ENCODE measurements at places on chromosomes 13 and 19.

DNA sequence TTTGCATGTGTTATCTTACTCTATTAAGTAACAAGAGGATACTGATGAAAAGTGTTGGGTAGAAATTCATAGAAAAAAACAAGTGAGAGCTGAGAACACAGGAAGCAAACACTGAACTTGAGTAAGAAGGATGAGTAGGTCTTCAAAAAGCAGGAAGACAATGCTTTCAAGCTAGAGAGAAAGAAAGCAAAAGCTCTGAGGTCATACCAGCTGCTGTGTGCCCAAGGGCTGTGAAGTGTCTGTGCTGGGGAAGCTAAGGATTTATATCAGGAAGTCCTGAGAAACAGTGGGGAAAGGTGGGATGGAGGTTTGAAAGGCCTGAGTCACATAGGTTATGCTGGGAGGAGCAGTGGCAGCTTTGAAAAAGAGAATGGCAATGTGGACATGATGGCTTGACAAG lies 145.5 kb upstream of the MAB21L1 start:
- peak; percentile 72 for DNase-seq

- DNase-seq, result no peak
Observed at GRCh38 chr13:59346999-59347723, 816.6 kb downstream of the DIAPH3 start.

- DNase-seq, result peak; percentile 6
Observed at GRCh38 chr13:21913010-21913409, 242.1 kb downstream of the FGF9 start.

DNA sequence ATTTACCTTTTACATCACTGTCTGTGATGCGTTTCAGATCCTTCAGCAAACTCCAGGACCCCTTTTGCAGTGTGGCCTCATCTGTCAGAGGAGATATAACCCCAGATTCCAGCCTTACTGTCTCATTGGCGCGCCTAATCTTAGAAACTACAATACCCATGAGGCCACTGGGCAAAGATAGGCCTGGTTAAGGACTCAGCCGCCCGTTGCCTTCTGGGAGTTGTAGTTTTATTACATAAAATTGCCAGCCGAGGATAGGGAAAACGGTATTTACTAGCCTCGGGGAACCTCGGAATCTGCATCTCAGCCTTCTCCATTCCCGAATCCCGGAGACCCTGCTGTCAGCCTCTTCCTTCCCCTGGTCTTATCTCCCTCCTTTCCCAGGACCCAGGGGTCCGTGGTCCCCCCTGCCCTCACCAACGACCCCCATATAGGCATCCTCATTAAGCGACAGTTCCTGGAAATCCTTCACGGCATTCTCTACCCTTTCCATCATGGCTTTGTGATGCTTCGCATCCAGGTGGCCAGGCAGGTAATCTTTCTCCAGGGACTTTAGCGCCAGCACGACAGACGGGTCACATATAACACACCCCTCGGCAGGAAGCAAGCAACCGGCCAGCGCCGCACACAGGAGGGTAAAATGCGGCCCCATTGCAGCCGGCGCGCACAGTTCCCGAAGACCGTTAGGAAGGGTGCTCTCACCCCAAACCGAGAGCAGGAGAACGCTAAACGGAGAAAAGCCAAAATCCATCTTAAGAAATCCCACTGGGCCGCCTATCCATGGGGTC lies 1.3 kb downstream of the IZUMO1 start:
- peak; percentile 90 for DNase-seq

DNA sequence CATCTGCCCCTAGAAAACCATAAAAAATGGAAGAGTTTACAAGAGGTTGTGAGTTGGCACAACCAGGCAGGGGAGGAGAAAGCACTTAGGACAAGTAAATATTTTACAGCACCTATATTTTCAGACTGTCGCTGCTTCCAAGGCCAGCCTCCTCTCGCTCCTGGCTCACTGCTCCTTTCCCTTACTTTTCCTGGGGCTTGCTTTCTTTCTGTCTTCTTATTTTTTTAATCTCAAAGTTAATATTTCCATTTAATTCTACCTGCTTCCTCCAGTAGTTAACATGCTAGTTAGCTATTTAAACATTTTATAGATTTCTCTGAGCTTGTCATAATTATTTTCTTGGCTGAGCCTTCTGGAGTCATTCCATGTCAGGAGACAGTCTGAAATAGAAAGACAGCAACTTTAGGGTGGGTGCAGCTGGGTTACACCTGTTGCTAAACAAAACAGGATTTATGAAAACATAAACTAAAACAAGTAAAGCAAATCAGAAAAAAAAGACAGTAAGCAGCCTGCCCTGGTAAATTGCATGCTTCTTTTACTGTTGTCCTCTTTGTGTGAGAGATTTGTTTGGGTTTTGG lies 330.1 kb downstream of the DLEU7 start:
- DNase-seq, result no peak

DNA sequence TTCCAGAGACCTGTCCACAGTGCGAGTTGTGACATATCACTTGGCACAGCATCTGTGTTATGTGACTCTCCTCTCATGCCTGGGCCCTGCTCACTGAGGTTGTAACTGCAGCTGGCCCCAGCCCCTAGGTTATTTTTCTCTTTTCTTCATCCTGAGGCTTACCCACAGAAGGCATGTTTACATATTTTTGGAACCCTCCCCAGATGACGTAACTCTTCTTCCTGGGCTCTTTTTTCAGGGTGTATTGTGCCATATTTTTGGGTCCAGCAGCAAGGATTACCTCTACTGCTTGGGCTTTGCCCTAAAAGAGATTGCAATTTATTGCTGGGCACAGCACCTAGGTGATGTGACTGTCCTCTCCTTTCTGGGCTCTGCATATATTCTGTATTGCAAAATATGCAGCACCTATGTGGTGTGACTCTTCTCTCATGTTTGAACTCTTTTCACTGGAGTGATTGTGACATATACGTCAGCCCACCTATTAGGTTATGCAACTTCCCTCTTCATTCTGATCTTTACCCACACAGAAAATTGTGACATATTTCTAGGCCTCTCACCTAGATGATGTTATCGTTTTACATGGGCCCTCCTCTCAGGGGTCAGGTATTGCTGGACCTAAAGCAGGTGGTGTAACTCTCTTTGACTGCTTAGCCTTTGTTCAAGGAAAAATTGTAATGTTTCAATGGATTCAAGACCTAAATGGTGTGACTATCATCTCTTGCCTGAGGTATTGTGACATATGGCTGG lies 64.5 kb upstream of the ZNF724 start:
- no peak for DNase-seq

DNA sequence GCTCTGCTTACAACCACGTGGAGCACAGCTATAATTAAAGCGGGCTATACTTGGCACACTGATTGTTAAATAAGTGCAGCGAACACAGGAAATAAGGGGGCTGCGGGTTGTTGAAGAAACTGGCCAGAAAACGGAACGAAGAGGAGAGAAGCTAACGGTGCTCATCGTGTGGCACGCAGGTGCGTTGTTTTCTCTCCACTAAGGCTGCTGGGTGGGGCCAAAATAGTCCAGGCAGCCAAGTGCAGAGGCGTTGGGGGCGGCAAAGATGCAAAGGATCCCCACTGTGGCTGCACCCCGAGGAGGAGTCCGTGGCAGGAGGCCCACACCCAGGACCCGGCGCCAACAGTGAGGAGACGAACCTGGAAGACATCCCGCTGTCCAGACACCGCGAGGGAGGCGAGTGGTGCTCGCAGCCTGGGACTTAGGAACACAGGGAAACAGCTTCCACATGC lies 8.1 kb upstream of the ARL11 start:
- peak; percentile 22 for DNase-seq

GRCh38 chr13:107144432-107144831 lies 576.5 kb upstream of the ARGLU1 start:
- peak; percentile 22 for DNase-seq

DNA sequence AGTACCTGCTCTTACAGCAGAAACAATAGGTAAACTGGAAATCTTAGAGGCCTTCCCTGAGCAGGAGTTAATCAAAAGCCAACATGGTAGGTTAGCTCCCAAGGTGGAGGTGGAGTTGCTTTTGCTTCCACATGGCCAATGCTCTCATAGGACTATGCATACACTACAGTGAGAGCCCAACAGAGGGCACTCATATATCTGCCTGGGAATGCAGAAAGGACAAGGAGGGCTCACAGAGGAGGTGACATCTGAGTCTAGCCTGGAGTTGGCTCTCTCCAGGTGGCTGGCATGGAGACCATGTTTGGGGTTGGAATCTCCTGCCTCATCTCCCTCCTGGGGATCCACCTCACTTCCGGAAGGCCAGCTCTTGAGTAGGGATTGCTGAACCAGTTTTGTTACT lies 34.6 kb downstream of the ATP8A2 start:
- no peak for DNase-seq

DNA sequence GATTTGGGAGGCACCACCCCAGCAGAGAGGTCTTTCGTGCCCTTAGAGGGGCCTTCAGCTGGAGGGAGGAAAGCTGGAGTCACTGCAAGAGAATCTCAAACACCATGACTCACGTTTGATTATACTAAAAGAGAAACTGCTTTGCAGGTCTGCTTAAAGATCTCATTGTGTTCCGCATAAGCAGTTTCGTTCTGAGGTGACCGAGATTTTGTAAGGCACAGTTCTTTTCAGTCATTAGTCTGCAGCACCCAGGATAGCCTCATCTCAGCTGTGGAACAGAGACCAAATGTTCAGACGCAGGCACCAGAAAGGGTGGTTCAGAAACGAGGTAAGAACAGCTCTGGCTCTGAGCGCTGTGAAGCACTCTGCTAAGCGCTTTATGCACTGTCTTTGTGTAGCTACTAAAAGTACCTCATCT lies 71.2 kb upstream of the GTF3A start:
- peak; percentile 40 for DNase-seq

- DNase-seq, result no peak
Observed at GRCh38 chr13:85812282-85812681, 13.1 kb upstream of the SLITRK6 start.

DNA sequence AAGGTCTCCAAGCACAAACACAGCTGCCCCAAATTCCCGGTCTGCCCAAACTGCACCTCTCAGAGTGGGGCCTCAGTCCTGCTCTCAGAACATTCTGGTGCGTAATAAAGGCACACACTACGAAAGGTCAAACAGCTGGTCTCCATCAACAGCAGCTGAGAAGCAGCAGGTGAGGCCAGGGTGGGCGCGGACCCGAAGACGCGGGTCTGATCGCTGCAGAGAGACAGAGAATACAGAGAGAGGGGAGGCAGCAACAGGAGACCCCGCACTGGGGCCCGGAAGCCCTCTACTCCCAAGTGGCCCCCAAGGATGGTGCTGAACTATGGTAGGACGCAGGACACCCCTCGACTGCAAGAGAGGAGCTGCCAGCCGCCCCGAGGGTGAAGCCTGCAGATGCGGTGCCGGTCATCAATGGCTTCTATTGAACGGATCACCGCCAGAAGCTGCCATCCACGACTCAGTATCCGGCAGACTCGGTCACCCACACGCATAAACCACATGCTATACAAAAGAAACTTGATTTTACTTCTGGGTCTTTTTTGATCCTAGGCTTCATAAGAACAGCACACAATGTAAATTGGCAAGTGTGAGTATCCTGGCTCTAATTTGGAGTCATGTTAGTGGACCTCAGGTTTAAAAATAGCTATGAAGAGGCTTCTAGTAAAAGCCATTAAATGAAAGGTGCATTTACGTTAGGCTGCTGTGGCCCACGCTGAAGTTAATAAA lies 33.4 kb downstream of the STK24 start:
- DNase-seq, result peak; percentile 34

DNA sequence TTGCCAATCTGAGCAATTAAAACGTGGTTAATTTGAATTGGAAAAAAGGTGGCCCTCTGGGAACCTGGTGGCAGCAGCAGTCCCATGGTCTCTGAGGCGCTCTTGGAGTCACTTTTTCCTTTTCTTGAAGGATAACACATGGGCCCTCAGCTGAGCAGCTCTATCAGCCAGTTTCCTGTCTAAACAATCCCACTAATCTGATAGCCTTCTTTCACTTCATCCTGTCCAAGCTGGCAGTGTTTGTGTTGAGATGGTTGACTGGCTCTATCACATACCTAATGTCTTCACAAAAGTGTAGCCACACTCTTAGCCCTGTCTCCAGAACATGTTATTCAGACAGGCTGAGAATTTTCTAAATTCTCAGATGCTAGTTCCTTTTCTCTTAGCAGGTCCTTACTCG lies 10.7 kb downstream of the MZT1 start:
- DNase-seq, result no peak

DNA sequence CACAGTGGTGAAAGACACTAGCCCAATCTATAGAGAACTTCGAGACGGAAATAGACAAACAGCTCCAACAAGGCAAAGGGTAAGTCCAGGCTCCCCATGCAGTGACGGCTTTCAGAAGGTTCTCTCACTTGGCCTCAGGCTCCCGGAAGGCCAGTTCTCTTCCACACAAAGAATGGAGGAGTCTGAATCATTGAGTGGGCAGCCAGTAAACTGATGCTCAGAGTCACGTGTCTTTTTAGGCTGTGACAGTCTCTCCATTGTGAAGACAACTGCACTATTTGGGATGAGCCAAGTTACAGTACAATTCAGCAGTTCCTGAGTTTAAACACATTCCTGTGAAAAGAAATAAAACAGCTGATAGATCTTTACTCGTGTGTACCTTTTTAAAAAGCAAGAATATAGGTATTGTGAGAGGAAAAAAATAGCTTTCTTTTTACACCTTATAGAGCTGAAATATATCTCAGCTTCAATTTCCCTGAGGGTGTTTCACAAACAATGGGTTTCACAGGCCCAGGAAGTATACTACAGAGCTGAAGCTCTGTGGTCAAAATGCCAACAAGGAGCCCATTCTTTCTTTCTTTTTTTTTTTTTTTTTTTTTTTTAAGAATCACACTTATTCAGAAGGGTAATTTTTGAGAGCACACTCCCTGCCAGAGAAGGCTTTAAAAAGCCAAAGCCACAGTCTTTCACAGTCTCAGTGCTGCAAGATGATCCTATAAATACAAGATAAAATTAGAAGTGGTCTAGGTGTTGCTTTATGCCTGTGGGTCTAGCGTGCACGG lies 135.1 kb downstream of the FREM2 start:
- peak; percentile 14 for DNase-seq

Data from GM23248 (cell line).